NB4 (cell line): ENCODE measurements at places on chromosomes 7 and 10.

DNA sequence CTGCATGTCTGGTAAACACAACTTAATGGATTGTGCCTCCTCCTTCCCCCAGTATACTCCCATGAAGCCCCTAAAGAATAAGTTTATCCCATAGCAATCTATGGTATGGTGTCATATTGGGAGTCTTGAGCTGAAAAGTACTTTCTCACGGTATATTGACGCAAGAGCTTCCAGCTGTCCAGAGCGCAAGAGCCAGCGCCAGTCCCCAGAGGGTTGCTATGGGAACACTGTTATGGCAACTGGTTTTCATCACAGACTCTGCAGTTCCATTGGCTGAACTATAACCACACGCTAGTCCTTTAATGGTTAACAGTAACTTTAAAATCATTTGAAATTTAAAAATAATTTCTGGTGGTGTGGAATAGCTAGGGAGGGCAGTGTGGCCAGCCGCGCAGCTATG, 46.9 kb downstream of the PRPF18 start:
- DNase-seq: no peak

DNA sequence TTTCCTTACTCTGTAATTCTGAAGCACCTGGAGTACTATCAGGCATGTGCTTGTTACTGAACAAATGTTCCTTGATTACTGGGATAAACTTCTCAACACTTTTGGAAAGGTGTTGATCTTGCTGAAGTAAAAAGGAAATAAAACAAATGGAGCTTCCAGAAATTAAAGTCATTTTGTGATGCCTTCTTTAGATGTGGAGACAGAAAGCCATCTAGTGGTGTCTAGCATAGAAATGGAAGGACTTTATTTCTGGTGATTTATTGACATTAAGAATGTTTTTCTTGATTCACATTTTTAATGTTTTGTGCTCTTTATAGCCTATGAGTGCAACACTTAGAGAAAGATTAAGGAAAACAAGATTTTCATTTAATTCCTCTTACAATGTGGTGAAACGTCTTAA, 1.4 kb downstream of the SFR1 start:
- peak; percentile 30 for DNase-seq

DNA sequence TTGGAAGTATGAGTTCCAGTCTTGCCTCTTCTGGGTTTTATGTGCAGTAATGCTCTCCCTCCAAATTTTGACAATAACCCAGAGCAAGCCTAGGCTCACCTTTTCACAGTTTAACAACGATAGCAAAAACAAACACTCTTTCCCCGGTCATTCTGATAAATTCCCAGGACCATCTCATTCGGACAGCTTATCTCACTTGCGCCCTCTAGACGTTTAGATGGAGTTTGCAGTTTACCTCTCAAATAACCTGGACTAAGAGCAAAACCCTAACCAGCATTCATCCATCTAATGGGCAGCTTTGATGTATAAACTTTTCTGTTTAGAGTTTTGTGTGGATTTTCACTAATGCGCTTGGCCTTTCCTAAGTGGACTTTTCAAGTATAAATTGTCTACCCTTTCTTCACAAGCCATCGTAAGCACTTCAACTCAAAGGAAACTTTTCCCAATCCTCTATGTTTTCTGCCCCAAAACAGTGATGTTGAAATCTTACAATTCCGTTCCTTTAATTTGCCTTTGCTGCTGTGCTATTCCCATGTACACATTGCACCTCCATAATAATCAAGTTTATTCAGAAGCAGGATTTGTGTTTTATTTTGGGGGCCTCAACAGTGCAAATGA, 114.9 kb downstream of the HDAC9 start:
- DNase-seq: peak; percentile 48

- DNase-seq: no peak
Observed at GRCh38 chr7:140322759-140323158, 75.6 kb downstream of the SLC37A3 start.

DNA sequence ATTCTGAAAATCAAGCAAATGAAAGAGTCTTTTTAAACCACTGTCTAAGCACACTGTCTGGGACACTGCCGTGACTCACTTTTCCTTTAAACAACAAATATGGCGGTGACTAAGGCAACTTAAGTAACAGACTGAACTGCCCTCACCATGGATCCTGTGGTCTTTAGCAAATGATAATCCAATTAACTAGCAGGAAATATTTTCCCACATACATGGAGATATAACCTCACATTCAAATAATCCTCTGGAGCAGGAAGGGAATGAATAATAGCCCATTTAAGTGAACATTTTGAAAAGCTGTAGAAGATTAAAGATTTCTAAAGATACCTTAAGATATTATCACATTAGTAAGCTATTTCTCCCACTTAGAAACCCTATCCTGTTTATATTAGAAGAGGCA, 40.3 kb upstream of the LRRC17 start:
- no peak for DNase-seq

DNA sequence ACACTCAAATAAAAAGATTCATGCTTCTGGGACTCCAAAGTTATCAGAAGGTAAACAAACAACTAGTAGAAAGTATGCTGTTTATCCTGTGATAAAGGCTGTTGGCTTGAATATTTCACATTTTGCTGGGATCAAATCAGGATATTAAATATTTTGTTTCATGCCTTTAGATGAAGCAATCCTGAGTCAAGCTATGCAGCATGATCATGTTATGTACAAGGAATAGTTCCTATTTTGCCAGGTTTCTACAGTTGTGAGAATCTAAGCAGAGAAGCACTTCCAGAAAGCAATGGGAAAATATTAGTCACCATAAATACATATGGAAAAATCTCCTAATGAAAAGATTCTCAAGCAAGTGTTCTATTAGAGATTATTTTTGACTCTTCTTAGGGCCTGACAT, 262.8 kb upstream of the PCDH15 start:
- no peak for DNase-seq

- peak; percentile 29 for DNase-seq
Observed at GRCh38 chr7:106779877-106780276, 85.2 kb upstream of the PIK3CG start.
